Astrocyte of the spinal cord (primary cell): ENCODE measurements at places on chromosomes 13 and 19.

- no peak for DNase-seq
Observed at GRCh38 chr19:8655340-8655709, 24.9 kb downstream of the NFILZ start.

DNA sequence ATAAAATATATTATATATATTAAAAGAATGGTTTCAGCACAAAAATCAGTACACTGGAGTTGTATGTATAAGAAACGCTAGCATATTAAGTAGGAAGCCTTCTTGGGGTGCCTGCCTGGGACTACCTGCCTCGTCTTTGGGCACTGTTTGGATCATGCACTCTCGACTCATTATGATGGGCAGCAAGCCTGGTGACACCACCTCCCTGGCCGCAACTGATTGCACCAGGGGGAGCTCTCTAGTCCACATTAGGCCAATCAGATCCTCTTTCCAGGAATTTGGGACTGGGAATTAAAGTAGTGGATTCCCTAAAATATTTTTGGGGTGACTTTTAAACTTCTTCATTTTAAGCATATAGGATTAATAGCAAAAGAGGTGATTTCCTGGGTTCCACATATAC is 56.0 kb upstream of the RGCC start:
- no peak for DNase-seq

- peak; percentile 75 for DNase-seq
Observed at GRCh38 chr19:55519451-55520311, 17.3 kb downstream of the SBK2 start.

GRCh38 chr19:34118879-34119748 is 53.2 kb upstream of the LSM14A start:
- DNase-seq = no peak

DNA sequence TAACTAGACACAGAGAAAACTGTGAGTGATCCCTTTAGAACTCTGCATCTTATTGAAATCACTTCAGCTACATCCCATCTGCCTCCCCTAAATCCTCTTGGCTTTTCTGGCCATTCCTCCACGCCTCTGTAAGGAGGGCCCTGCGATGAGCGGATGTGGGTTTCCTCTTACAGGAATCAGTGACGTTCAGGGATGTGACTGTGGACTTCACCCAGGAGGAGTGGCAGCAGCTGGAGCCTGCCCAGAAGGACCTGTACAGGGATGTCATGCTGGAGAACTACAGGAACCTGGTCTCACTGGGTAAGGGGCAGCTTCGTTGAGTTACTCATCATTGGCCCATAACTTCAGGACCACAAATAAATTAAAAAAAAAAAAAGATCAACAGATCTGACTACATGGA is 18.5 kb downstream of the ZNF71 start:
- no peak for DNase-seq

- no peak for DNase-seq
Observed at GRCh38 chr13:25899464-25899863, 152.4 kb downstream of the SHISA2 start.

- DNase-seq = peak; percentile 42
Observed at GRCh38 chr19:756236-756635, 5.3 kb downstream of the MISP start.

DNA sequence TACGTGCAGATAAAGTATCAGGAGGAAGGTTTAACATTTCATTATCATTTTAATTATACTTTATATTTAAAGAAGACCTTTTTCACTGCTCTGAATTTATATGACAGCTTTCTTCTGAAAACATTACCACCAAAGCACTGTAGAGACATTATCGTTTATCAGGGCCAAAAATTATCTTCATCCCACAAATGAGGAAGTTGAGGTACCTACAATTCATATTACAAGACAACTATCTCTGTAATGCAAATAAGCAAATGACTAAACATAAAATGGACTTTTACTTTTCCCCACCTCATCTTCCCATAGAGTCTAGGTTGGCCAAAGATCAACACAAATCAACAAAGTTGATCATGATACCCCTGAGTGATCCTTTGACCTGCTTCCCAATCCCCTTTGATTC is 30.9 kb upstream of the SMAD9 start:
- DNase-seq = no peak

DNA sequence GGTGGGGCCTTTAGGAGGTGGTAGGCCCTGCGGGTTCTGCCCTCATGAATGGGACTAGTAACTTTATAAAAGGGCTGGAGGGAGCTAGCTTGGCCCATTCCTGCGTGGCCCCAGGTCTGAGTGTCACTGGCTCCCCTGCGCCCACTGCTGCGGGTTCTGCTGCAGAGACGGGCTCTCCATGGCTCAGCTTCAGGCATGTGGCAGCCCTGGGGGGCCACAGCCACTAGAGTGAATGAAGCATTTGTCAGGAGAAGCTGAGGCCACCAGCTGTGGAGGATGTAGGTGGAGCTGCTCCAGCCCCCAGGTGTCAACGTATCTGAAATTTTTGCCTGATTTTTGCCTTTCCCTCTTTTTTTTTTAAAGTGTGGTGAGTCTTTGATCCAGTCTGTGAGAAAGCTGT is 119.1 kb downstream of the SOX1 start:
- DNase-seq = no peak

- no peak for DNase-seq
Observed at GRCh38 chr19:2774083-2774679, 8.9 kb downstream of the SGTA start.

GRCh38 chr13:49776871-49777270 is 15.6 kb downstream of the KPNA3 start:
- no peak for DNase-seq

GRCh38 chr19:46299004-46299509 is 2.2 kb downstream of the HIF3A start:
- peak; percentile 92 for DNase-seq

- DNase-seq = no peak
Observed at GRCh38 chr13:82766732-82767321, 1115.4 kb downstream of the SLITRK1 start.

DNA sequence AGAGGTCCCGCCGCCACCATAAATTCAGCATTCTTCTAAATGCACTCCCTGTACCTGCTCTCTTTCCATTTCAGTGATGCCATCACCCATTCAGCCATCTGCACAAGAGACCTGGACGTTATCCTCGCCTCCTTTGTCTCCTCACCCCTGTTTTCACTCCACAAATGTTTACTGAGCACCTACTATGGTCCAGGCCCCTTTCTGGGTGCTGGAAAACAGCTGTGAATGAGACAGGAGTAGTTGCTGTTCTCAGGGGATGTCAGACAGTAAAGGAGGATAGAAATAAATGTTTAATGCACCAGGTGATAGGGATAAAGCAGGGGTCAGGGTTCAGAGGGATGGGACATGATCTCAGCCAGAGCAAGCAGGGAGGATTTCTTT is 3.3 kb downstream of the AP1M1 start:
- no peak for DNase-seq

- no peak for DNase-seq
Observed at GRCh38 chr13:68051910-68052309, 821.8 kb upstream of the PCDH9 start.

GRCh38 chr19:34325981-34326787 is 38.8 kb upstream of the GPI start:
- DNase-seq = no peak

- no peak for DNase-seq
Observed at GRCh38 chr19:917323-918151, at the start of gene KISS1R. Gene KISS1R (plus strand): TSS chr19:917333. CDS start chr19:917503, 170 bp downstream.

- no peak for DNase-seq
Observed at GRCh38 chr19:45972947-45973540, 621 bp downstream of the NOVA2 start.

GRCh38 chr13:87884884-87885283 is 213.7 kb downstream of the SLITRK5 start:
- DNase-seq = peak; percentile 52

- peak; percentile 92 for DNase-seq
Observed at GRCh38 chr19:43519436-43520088, 7.4 kb downstream of the ETHE1 start.

- no peak for DNase-seq
Observed at GRCh38 chr19:16676101-16676798, 15.3 kb downstream of the TMEM38A start.

DNA sequence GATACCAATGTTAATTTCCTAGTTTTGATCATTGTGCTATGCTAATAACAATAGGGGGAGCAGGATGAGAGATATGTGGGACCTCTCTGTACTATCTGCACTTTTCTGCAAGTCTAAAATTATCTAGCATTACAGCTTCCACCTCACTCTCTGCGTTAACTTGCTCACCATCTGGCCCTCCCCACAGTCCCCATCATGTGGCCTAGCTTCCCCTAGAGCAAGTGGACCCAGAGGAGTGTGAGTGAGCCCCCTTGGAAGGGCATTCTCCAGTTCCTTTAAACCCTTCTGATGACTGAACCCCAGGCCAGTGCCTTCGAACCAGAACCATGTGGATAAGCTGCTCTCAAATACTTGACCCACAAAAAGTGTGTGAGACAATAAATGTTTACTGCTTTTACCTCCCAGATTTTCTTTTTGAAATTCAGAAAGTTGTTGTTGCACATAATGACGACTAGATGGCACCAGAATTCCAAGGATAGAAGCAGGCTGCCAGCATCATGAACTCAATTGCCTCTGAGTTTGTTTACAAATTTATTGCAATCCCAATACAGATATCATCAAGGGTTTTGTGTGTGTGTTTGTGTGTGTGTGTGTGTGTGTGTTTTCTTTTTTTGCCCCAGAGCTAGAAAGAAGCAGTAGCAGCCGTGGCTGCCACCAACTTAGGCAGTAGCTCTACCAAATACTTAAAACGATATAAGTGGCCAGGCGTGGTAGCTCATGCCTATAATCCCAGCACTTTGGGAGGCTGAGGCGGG is 49.0 kb upstream of the ZNF780A start:
- DNase-seq = peak; percentile 41

- no peak for DNase-seq
Observed at GRCh38 chr19:40251244-40251643, 24.8 kb upstream of the CCNP start.

DNA sequence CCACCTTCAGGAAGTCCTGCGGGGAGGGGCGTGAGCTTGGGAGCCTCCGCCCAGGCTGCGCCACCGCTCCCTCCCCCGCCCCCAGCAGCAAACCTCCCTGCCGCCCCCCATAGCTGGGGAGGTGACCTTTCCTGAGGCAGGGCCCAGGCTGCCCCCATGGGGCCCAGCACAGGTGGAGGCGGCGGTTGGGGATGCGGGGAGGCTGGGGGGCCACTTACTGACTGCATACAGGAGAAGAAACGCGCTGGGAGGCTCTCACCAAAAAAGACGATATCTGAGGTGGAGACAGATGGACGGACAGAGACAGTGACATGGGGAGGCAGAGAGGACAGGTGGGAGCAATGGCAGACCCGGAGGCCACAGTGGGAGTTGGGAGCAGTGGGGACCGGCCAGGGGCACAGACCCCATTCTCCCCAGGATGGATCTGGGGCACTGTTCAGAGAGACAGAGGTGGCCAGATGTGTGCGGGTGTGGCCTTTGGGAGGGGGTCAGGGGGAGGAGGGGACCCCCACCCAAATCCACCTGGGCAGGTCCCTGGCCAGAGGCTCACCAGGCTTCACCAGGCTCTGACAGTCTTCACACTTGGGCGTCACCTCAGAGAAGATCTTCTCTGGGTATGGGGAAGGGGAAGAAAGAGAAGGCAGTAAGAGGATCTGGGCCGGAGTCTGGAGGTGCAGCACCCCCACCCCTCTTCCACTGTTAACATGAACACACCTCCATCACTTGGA is 3.0 kb upstream of the RINL start:
- DNase-seq = no peak

GRCh38 chr13:41823476-41823875 is 137.4 kb downstream of the VWA8 start:
- DNase-seq = peak; percentile 18

- DNase-seq = no peak
Observed at GRCh38 chr13:62598708-62599107, 1183.1 kb upstream of the PCDH20 start.

- DNase-seq = no peak
Observed at GRCh38 chr13:25300861-25301346, 521 bp upstream of the NUP58 start.

DNA sequence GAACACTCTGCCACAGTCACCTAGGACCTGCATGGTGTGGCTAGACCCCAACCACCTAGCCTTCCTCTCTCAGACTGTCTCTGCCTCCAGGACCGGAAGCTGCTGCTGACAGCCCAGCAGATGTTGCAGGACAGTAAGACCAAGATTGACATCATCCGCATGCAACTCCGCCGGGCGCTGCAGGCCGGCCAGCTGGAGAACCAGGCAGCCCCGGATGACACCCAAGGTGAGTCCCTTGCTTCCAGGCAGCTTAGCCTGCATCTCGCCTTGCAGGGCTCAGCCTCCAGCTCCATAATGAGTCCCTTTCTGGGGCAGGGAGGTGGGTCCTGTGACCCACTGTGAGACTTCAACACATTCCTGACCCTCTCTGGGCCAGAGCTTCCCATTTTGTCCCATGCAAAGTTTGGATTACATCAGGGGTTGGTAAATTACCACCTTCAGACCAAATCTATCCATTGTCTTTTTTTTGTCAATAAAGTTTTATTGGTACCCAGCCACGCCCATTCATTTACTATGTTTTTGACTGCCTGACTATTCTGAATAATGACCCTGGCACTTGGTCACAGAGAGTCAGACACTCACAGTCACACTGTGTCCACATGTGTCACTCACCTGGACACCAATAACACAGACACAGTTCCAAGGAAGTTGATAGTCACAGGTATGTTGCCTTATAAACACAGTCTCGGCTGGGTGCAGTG is 13.4 kb downstream of the PKN1 start:
- no peak for DNase-seq

GRCh38 chr19:23868630-23869029 is 46.1 kb upstream of the ZNF726 start:
- DNase-seq = no peak

- no peak for DNase-seq
Observed at GRCh38 chr13:52786766-52787165, 47.1 kb upstream of the CNMD start.

DNA sequence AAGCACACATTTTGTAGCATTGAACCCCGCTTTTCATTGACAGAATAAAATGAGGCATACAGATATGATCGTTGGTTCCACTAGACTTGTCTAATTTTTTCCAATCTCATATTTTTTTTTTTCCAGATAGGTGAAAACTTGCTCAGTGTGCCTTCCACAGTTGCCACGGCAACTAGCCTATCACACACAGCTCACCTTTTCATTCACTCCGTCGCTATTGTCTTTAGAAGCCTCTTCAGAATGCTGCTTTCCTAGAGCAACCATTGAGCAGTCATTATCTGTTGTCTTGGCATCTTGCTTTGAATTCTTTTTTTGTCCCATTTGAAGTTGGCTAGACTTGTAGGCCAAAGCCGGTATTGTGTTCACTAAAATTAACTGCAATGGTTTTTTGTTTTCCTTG is 37.7 kb upstream of the ESD start:
- DNase-seq = no peak

- peak; percentile 4 for DNase-seq
Observed at GRCh38 chr19:7326105-7326877, 22.4 kb upstream of the ARHGEF18 start.
